ENCODE measurements at places on chromosomes 4 and X. TPM values are rescaled to one million over a fixed set of nuclear protein-coding genes. Genes with fewer than 3 reads are reported as not detected.

DNA sequence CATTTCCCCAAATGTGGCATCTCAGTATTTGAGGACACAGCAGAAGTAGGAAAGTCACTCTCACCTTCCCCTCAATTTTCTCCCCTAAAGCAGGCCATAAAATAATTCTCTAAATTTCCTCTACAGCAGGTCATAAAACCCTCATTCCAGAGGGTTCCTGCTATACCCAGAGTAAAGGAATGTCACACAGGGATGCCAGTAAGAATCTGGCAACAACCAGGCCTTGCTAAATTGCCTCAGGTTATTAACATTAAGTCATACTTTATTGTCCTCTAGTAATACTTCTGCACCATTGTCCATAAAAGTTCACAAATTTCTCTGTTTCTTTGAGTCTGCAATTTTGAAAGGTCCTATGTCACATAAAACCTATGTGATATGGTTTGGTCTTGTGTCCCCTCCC is 685.7 kb upstream of the SLIT2 start:
- H3K27me3 ChIP-seq: no peaks in the 10 kb centered on the region
- no peak overlapping the region for H3K27ac ChIP-seq
- no peaks in the 10 kb centered on the region for H3K36me3 ChIP-seq
- DNase-seq: no peak
- H3K4me1 ChIP-seq: no peaks in the 10 kb centered on the region
- no peak overlapping the region for H3K4me3 ChIP-seq

ABCG2 gene
- total RNA-seq: 0.44 TPM

DNA sequence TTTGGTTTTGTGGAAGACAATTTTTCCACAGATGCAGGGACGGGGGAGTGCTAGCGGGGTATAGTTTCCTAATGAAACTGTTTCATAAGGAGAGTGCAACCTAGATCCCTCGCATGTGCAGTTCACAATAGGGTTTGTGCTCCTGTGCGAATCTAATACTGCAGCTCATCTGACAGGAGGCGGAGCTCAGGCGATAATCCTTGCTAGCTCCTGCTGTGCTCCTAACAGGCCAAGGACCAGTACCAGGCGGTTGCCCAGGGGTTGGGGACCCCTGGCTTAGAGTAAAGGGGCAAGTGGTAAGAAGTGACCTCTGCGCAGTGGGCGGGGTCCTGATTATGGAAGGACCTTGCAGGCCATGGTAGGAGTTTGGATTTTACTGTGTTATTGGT is 3.8 kb downstream of the SCML1 start:
- H3K4me1 ChIP-seq: peaks cover 17% of the 10 kb centered on the region
- no peak overlapping the region for H3K4me3 ChIP-seq

DNA sequence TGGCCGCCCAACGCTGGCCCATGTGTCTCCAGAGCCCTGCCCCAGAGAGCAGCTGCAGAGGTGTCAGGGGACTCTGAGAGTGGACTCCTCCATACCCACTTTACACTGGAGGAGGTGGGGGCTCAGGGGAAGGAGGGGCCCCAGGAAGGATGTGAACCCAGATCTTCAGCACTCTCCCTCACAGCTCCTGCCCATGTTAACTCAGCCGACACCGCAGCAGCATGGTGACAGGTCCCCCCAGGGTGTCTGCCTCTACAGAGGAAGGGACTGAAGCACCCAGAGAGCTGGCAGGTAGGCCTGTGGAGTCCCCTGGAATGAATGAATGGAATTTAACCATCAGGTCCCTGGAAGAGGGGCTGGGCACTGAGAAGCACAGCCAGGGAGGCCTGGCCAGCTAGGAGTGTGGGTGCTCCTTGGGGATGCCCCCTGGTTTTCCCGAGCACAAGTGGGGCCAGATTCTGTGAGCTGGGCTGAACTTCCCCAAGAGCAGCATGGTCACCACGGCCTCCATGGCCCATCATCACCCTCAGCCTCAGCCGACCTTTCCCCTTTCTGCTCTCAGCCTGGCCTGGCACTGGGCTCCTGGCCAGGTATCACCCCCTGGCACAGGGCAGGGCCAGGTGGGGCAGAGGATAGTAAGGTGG is 21.9 kb downstream of the SH3BP2 start:
- H3K4me3 ChIP-seq: no peak overlapping the region
- no peak overlapping the region for H3K27ac ChIP-seq
- H3K36me3 ChIP-seq: peaks cover 18% of the 10 kb centered on the region
- H3K27me3 ChIP-seq: no peaks in the 10 kb centered on the region
- H3K4me1 ChIP-seq: no peaks in the 10 kb centered on the region

PJA1 gene
- total RNA-seq: 45.6 TPM

HSFX2 gene
- total RNA-seq: 0.76 TPM

DGAT2L6 gene
- not detected for total RNA-seq

MAGEB3 gene
- total RNA-seq: not detected

DNA sequence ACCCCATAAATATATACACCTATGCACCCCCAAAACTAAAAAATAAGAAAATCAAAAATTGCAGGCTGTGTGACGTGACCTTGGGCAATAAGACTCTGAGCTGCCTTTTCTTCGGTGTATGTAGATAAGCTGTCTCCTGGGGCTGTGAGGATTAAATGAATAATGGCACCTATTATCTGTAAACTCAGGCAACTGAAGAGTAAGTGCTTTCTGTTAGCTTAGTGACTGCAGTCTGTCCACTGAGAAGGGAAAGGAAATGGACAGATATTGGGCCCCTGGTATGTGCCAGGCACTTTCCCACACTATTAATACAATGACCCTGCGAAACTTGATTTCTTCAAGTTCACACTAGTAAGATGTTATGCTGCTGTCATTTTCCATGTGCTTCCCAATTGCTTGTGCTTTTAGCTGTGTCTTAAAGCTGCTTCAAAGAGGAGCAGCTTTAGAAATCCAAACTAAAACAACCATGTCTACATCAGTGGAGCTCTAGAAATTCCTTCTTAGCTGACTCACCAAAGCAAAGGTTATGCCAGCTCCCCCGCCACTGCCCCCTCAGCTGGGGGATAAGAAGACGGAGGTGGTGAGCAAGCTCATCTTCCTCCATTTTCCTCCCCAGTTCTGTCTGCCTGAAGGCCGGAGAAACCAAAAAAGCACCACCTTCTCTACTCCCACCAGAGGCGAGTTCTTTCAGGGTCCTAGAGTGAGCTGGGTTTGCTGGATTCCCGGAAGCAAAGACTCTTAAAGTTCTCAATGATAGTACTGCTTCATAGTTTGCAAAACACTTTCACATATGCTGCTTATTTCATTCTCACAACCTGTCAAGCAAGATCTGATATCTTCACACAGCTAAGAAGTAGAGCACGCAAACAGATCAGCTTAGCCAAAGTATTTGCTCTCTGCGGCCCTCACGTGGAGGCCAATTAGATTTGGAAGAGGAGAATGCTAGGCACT is 8.8 kb upstream of the DGAT2L6 start:
- H3K4me3 ChIP-seq: peak overlapping the region; percentile 36
- H3K36me3 ChIP-seq: no peaks in the 10 kb centered on the region
- H3K4me1 ChIP-seq: peaks cover 19% of the 10 kb centered on the region
- H3K27me3 ChIP-seq: no peaks in the 10 kb centered on the region
- H3K27ac ChIP-seq: no peak overlapping the region
